ENCODE measurements at places on chromosomes 2 and 18.

DNA sequence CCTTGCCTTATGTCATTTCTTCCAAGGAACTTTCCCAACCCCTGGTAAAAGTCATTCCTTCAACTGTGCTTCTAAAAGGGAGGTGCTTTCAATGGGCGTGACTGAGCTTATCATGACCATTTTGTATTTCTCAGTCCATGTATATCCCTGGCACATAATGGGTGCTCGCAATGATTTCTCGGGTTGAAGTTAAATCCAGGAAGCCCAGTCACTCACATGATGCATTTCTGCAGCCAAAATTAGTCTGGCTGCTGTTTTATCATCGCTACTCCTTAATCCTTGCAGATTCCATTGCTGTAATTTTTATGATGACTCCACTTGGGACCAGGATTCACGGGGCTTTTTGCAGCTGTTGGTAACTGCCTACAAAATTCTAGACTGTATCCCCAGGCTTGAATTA is 25.9 kb upstream of the RFX8 start:
- DNase-seq = no peak

- no peak for DNase-seq
Observed at GRCh38 chr2:50607721-50608120, 424.2 kb downstream of the NRXN1 start.

DNA sequence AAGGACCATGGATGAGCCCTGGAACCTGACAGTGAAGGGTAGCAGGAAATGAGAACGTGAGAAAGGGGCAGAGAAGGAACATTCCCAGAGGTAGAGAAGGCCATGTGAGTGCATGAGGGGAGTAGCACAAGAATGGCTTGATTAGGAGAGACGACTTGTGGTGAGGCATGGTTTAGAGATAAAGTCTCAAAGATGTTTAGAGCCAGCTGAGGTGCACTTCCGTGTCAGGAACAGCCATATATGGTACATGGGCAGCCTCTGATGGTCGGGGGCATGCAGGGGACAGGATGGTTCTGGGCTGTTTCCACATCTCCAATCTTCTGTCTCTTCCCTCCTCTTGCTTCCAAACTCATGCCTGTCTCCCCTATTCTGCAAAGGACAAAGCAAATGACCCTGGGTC is 28.8 kb upstream of the EFEMP1 start:
- DNase-seq = no peak

DNA sequence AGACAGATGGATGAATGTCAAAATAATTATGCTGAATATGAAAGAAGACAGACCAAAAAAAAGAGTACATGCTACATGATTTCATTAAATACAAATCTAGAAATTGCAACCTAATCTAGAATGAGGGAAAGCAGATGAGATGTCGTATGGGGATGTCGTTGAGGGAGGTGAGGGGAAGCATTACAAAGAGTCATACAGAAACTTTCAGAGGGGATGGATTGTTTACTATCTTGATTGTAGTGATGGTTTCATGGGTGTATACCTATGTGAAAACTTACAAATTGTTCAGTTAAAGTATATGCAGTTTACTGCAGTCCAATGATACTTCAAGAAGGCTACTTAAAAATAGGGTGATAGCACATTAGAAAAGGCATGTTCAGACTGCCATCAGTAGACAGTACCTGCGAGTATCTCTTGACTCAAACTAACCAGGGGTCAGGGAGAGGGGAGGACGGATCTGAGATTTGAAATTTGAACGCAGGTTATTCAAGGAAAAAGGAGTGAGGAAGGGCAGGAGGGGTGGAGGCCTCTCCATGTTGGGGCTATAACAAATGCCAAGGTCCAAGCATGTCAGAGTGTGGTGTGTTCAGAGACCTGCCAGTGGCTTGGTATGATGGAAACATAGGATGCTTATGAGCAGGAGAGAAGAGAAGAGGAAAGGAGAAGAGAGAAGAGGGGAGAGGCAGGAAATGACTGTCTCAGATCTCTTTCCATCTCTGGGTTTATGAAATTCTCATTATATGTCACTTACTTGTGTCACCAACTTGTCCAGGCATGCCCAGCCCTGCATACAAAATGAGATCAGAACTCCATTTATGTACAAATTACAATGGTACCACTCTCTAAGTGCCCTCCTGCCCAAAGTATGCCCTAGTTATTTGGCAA is 257.3 kb upstream of the CXCR4 start:
- DNase-seq = no peak

DNA sequence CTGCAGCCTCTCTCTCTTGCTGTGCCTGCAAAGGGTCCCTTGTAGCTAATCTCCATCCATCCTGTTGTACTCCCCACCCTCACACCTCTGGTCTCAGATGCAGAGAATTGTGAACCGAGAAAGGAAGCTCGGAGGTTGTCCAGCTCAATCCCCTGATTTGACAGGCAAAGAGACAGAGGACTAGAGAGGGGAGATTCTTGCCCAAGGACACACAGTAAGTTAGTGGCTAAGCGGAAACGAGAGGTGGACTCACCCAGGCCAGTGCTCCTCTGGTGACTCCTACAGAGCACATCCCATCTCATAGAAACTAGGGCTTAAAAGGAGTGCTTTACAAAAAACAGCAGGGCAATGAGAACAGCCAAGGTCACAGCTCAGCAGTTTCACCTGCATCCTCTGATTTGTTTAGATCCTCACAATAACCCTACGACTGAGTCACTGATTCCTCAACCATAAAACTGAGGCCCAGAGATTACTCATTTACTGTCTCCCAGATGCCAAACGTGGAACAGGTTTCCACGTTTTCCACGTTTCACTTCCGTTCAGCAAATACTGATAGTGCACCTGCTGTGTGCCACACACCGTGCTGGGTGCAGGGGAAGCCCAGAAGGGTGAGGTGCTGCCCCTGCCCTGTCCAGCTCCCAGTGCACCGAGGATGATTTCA is 22.1 kb downstream of the EHD3 start:
- DNase-seq = no peak

GRCh38 chr2:53852532-53852931 is 7.2 kb downstream of the GPR75 start:
- DNase-seq = no peak

DNA sequence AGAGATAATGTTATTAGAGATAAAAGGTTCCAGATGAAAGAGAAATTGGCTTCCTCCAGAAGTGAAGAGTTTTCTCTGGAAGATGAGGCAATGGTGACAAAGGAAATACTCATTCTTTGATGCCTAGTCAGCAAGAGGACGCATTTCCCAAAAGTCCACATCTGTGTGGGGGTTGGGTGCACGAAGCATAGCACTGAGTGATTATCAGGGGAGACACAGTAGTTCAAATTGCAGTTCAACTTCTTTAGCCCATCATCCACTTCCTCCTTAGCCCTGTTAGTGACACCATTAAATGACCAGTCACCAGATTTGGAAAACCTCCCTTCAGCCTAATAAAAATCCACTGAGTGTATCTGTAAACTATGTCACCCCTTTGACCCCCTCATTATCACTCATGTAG is 80.9 kb upstream of the PHLPP1 start:
- no peak for DNase-seq

GRCh38 chr2:36395866-36396265 is 40.3 kb downstream of the CRIM1 start:
- DNase-seq = no peak

- no peak for DNase-seq
Observed at GRCh38 chr2:84925336-84925723, 19.9 kb downstream of the TMSB10 start.

GRCh38 chr2:180781276-180781675 is 199.1 kb upstream of the UBE2E3 start:
- no peak for DNase-seq

GRCh38 chr18:27685807-27686412 is 491.0 kb downstream of the CDH2 start:
- peak; percentile 27 for DNase-seq

DNA sequence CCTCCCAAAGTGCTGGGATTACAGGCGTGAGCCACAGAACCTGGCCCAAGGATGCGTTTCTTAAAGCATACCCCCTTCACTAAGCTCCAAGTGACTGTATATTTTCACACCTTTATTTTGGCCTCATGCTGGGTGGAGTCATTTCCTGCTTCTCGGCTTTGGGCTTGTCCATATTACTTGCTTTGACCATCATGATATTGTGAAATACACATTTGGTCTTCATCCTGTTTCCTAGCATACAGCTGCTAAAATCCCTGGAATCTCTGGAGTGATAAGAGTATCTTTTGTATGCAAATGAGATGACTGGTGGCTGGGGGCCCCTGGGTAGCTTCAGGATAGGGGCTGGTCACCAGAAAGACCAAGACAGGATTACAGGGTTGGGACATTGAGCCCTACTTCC is 17.6 kb upstream of the COLEC12 start:
- DNase-seq = no peak

DNA sequence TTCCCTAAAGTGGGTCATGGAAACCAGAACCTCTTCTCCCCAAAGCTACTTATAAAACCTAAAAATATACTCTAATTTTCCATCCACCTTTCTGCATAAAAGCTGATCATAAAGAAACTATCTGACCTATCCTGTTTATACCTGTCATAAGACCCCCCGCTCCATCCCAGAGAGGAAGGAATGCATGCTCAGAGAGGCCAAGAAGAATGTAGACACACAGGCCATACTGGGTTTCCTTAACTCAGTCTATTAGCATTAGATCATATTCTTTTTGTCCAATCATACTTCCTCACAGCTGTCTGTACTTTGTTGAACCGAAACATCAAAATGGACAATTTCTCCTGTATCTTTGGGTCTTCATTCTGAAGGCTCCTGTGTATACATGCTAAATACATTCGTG is 52.3 kb downstream of the B3GNT2 start:
- DNase-seq = no peak

DNA sequence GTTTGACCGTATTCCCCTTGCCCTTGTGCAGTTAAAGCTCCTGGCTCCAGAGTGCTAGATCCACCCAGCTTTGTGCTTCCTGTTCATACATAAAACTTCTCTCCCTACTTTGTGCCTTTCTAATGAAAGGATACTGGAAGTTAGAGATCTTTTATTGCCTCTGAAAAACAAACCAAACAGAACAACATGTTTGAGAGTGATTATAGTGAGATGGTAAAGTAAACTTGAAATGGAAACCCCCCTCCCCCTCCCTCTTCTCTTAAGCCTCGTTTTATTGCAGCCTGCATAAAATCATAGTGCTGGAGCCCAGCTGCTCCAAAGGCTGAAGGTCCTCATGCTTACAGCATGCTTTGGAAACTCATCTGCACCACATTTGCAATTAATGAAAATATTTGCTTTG is 125.1 kb downstream of the TANC1 start:
- no peak for DNase-seq

- no peak for DNase-seq
Observed at GRCh38 chr2:151782378-151783132, 45.7 kb downstream of the ARL5A start.

GRCh38 chr2:112940859-112941625 is 30.1 kb downstream of the IL37 start:
- no peak for DNase-seq

DNA sequence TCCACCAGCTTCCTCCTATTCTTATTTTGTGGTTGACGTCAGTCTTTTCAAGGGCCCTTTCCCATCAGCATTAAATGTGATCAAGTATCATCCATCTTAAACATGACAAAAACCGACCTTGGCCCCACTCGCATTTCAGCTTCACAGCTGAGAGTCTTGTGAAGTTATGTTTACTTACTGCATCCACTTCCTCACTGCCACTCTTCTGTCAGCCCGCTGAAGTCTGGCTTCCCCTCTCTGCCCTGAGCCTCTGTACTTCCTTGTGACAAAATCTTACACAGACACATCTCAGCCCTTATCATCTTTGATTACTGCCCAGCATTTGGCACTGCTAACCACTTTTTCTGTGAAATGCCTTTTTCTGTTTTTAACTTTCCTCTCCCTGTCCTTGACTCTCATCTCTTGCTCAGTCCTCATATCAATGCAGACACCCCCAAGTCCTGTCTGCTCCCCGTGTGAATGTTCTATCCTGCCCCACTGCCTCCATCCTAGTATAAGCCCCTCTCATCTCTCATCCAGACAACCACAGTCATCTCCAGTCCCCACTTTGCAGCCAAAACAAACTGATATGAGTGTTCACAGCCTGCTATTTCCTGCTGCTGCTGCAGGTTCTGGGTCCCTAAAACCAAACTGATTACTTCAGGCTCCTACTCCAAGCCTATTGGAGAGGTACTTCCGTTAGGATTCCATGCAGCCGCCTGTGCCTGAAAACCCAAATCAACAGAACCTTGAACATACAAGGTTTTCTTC is 31.4 kb downstream of the FOSL2 start:
- DNase-seq = no peak

- no peak for DNase-seq
Observed at GRCh38 chr18:3593381-3593903, 143.5 kb downstream of the TGIF1 start.

DNA sequence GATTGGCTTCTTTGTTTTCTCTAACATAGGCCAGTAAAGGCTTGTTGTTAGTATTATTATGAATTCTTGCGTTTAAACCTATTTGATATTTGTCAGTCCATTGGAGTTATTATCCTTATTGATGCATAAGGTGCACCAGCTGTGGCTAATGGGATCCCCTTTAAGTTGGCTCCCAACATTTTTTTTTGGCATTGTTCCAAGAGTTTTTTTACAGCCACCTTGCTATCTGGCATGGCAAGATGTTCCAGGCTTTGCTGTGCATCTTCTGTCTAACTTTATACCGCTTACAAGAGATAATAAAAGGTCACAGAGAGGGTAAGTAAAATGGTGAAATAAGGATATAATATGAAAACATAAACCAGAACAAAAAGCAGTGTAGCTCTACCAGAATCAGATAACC is 157.5 kb upstream of the TACR1 start:
- no peak for DNase-seq

- DNase-seq = no peak
Observed at GRCh38 chr2:15315411-15315810, 245.7 kb downstream of the NBAS start.

DNA sequence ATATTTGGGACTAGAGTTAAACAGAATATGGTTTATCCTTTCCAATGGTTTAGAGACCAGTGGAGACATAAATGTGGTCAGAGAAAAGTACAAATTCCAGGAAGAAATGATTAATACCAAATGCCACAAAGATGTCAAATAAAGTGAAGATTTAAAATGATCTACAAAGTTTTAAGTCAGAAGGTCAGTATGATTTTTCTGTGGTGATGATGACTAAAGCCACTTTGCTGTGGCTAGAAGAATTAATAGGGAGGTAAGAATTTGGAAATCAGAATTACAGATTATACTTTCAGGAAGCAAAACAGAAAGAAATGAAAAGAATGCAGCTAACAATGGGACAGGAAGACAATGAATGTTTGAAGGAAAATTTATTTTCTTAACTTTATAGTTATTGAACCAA is 91.5 kb upstream of the CDH7 start:
- no peak for DNase-seq

Data from NCI-H2081 (cell line).